ENCODE measurements at places on chromosomes 4 and X.

GRCh38 chr4:149993030-149993429 lies 85.2 kb upstream of the DCLK2 start:
- DNase-seq, result no peak

DNA sequence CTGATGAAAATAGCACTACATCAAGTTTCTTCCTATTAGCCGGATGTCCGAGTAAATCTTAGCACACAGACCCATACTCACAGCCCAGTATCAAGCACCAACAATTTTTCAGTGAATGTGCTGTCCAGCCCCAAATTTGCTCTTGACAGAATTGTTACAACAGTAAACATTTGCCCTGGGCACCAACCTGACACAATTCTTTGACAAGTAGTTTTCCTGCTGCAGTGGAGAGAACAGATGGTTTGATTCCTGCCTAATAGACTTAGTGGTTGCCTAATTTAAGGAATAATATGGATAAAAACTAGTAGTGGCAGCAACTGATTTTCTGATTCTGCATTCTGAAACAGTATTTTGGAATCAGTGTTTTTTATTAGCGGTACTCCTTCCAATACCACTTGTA lies 253.6 kb downstream of the SLC39A8 start:
- DNase-seq, result no peak

GRCh38 chrX:93422693-93423092 lies 250.7 kb downstream of the NAP1L3 start:
- DNase-seq, result no peak

DNA sequence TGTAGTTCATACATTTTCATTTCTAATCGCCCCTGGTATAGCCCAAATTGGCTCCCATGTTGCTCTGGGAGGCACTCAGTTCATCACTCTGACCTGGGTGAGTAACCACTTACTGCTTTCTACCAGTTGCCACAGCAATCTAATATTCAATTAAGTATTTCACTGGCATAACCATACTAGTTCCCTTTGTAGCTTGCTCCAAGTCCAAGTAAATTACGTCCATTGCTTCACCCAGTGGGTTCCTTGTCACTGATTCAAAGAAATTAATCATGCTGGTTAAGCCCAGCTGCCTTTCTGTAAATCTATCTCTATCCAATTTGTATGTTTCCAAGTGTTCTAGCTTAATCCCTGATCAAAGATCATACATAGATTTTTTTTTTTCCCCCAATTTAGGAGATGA lies 92.0 kb upstream of the CBR4 start:
- no peak for DNase-seq

GRCh38 chr4:67746797-67747495 lies 7.2 kb downstream of the GNRHR start:
- DNase-seq, result no peak

GRCh38 chr4:110059556-110060191 lies 138.7 kb downstream of the ELOVL6 start:
- no peak for DNase-seq

GRCh38 chr4:8112672-8113071 lies 45.9 kb downstream of the ABLIM2 start:
- no peak for DNase-seq

DNA sequence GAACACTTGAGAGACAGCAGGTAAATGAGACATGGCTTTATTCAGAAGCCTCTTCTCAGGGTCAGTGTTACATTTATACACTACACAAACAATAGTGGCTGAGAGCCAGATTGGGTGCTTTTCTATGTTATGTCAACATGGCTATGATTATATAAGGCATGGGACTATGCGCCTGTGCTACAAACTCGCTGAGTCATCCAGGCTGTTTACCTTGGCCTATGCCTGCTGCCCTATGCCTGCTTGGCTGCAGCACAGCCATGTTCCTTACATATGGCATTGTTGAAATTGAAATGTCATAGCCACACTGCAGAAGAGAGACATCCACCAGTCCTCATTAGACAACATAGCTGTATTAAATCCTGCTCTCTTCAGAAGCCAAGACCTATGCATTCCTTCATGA lies 236.3 kb upstream of the NWD2 start:
- no peak for DNase-seq

GRCh38 chrX:153825042-153825441 lies 5.3 kb downstream of the PDZD4 start:
- no peak for DNase-seq

GRCh38 chr4:39227906-39228305 lies 45.6 kb downstream of the WDR19 start:
- no peak for DNase-seq

DNA sequence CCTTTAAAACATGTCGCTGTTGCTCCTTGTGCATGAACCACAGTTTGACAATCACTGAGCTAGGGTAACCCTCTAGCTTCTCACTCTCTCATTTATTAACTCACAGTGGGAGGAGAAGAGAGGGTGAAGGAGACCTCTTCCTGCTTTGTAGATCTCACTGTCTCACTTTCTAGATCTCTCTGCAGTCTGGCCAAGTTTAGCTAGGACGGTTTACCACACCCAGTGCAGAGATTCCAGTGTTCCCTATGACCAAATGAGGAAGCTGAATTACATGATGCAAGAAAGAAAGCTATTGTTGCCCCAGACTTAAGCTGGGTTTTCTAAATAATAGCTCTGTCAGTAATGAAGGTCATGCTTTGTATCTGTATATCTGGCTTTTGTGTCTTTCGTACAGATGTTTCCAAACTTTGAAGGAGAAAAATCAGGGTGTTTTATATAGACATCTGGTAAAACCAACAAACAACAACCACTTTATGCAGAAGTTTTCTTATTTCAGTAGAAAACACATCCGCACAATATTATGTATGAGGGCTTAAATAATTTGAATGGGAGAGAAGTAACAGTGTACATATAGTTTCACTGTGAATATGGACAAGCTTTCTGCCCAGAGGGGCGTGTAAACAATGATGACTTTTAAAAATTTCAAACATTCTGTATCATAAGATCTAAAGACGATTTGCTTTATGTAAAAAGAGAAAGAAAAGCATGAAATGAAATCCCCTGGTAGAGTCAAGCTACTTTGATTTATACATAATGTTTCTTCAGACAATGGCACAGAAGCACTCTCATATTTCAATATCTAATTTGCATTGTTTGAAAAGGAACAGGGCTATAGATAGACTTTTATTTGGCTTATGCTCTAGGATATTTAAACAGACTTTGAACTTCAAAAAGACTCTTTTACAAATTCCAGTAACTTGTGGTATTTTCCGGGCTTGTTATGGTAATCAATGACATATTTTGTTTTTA lies 582.3 kb downstream of the FSTL5 start:
- DNase-seq, result no peak

DNA sequence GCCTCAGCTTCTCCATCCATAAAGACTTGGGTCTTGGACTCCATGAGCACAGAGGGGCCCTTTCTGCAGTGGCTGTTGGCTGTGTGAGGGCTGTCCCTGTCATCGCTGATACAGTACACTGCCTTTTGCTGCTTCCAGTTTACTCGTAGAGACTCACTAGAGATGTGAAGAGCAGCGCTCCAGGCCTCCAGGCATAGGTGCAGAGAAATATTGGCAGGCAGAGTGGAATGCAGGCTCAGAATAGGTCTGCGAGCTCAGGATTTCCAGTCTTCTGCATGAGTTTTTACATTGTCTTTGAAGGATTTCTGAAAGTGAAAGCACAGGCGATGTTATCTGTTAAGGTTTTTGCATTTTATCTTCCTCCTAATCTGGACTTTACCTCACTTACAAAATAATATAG lies 97.4 kb downstream of the AASDH start:
- DNase-seq, result no peak

GRCh38 chrX:68822641-68823410 lies 6.0 kb upstream of the EFNB1 start:
- peak; percentile 23 for DNase-seq

- DNase-seq, result no peak
Observed at GRCh38 chr4:111045992-111046391, 423.1 kb upstream of the PITX2 start.

DNA sequence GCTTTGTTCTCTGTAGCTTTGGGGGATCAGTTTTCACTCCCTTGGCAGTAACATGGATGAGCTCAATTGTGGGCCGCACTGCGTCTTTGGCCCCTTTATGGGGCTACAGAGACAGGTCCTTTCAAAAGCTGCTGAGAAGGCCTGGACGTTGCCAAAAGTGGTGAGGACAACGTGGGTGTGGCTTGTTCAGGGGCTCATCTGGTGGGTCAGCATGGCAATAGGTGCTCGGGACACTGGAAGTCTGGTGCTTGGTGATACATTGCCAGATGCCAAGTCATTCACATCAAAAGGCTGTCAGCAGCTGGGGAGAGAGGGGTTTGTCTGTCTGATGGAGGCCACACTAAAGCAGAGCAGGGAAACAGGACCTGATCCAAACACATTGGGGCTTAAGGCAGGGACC lies 149.8 kb upstream of the EOLA2 start:
- no peak for DNase-seq

DNA sequence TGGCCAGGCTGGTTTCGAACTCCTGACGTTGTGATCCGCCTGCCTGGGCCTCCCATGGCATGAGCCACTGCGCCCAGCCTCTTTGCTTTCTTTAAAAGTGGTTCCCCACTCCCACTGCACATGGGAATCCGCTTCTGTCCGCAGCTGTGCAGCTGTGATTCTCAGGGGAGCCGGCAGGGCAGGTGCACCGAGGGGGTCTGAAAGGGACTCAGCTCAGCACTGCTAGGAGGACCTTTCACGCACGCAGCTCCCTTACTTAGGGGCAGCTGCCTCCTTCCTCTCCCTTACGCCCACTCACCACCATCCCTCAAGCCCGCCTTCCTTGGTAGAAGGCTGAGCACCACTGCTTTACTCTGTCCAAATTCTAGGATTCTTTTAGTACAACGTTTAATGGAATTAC lies 40.4 kb upstream of the CYP4V2 start:
- DNase-seq, result no peak

- peak; percentile 41 for DNase-seq
Observed at GRCh38 chr4:40515398-40516293, 114.0 kb downstream of the RBM47 start.

DNA sequence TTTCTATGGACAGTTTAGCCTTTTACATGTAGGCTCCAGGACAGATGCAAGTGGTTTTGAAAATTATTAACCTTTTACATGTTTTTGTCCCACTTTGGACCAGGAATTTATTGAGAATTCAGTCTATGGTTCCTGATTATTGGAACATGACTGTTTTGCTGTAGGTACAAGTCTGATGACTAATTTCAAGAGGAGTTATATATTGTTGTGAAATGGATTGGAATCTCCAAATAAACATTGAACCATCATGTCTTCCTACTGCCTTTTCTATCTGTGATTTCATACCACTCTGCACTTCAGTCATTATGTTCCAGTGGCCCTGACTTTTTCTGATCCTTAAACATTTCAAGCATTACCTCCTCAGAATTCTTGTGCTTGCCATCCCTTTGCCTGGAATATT lies 35.9 kb downstream of the TBC1D19 start:
- DNase-seq, result no peak

DNA sequence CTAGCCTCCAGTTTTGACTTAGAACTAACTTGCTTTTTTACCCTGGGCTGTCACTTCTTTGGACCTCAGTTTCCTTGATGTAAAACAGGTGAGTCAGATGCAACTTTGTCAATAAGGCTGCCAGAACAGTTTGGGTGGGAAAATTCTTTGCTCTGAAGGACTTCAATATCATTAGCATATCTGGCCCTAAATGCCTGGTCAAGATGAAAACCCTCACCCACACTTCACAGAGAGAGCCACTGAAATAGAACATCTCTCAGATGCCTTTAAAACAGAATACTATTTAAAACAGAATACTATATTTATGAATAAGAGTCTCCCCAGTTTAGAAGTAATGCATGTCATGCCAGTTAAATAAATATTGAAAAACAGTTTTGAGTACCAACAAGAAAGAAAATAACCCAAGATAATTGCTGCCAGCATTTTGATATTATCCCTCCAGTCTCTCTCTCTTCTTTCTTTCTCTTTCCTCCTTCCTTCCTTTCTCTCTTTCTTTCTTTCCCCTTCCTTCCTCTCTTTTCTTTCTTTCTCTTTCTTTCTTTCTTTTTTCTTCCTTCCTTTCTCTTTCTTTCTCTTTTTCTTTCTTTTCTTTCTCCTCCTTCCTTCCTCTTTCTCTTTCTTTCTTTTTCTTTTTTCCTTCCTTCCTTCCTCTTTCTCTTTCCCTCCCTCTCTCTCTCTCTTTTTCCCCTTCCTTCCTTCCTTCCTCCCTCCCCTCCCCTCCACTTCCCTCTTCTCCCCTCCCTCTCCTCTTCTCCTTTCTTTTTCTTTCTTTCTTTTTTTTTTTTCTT lies 32.8 kb upstream of the SHISA3 start:
- no peak for DNase-seq

- no peak for DNase-seq
Observed at GRCh38 chr4:30727409-30727808, 7.2 kb downstream of the PCDH7 start.

GRCh38 chr4:82851885-82852750 lies 38.8 kb downstream of the SEC31A start:
- no peak for DNase-seq

- no peak for DNase-seq
Observed at GRCh38 chrX:39705290-39705689, 392.5 kb downstream of the BCOR start.

DNA sequence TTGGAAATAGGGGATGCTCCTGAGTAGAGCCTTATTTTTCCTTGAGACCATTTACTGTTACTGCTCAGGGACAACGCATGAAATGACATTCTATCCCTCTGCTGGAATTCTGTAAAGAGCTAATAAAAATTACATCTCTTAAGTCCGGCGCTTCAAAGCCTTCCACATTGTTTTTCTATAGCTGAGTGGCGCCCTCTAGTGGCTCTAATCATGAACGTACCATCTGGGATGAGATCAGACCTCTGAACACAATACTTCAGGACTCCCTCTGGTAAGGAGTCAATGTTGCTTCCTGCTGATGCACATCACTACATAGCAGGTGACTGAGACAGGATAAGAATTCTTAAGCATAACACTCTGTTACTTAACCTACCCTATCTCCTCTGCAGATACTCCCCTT lies 6.0 kb downstream of the HMGN5 start:
- peak; percentile 72 for DNase-seq

- DNase-seq, result no peak
Observed at GRCh38 chr4:163217505-163217904, 50.8 kb upstream of the NAF1 start.

GRCh38 chrX:118694638-118695037 lies 32.8 kb upstream of the IL13RA1 start:
- DNase-seq, result no peak
